ENCODE measurements at places on chromosomes 2 and 18. TPM values are rescaled to one million over a fixed set of nuclear protein-coding genes. Genes with fewer than 3 reads are reported as not detected.
A peak's percentile ranks its signal among the peaks of the same experiment; 100 is the strongest.

DNA sequence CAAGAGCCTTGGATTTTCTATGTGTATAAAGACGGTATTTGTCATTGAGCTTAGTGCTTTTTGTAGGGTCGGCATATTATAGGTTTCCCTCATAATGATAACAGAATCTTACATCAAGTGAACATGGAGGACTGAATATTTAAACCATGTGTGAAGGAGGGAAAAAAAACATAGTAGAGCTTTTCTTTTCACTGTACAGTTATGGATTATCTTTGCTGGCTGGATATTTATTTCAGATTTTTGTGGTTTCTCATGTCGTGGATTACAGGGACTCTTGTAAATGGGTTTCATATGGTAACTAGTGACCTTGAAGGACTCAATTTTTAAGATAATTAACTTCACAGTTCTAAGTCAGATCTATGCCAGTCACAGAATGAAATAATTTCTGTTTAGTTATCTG is 330.2 kb upstream of the NRP2 start:
- no peak for DNase-seq

DNA sequence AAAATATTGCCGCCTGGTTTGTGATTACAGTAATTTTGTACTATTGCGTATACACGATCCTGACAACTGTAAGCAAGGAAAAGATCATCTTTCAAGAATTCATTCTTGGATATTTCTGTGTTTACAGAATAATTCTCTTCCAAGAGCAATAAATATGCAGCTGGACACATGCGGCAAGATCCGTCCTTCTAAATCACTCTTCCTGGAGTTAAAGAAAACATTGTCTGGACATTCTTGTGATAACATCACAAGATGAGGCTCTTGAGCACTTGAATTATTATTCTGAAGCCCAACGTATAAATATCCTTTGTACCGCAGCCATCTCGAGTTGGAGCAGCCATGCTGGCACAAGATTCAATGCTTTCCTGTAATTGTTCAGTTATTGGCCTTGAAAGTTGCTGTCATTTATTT is 9.9 kb downstream of the FHL2 start:
- peak; percentile 37 for DNase-seq

GRCh38 chr2:216103213-216103612 is 5.9 kb upstream of the XRCC5 start:
- DNase-seq = no peak

DNA sequence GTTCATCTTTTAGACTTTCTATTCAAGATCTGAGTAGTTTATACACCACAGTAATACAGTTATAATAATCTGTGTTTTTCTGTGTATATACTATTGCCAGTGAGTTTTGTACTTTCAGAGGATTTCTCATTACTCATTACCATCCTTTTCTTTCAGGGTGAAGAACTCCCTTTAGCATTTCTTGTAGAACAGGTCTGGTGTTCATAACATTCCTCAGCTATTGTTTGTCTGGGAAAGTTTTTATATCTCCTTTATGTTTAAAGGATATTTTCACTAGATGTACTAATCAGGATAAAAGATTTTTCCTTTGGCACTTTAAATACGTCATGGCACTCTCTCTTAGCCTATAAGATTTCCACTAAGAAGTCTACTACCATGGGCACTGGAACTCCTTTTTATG is 705.5 kb downstream of the SLC4A3 start:
- DNase-seq = no peak

DNA sequence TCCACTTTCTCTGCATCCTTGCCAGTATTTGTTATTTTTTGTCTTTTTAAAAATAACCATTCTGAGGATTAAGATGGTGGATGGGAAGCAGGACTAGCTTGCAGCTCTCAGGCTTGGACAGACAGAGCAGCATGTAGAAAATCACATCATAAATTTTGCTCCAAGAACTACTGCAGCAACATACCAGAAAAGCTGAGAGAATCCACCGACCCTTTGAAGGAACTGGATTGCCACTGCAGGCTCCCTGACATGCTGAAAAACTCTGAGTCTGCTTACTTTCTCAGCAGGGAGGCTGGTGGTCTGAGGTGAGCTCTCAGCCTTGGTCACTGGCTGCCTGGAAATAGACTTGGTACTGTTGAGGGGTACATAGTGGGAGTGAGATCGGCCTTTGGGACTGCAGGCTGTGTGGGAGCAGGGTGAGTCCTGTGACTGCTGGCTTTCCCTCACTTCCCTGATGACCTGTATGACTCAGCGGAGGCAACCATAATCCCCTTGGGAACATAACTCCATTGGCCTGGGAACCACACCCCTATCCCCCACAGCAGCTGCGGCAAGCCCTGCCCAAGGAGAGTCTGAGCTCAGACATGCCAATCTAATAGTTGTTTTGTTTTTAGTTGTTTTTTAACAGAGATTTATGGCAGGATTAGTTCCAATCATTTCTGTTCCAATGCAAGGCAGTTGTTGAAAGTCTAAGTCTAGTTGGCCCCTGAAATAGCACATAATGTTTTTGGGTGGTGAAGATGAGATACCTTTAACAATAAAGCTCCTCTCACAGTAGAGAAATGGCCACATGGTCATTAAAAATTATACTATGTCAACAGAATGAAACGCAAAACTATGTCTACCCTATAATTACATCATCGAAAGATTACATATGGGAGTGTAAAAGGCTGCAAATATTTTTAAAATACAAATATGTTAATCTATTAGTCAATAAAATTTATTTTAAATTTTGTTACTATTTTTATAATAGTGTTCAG is 414.2 kb upstream of the CHAC2 start:
- DNase-seq = no peak

- DNase-seq = no peak
Observed at GRCh38 chr2:241774419-241775222, 2.0 kb upstream of the GAL3ST2 start.

The CNDP1 gene
- 0.47 TPM for polyA plus RNA-seq

The ARHGEF4 gene
- 4.1 TPM for polyA plus RNA-seq

Measured in right lung (tissue), 10 donors.